ENCODE measurements at places on chromosomes 12 and 14. TPM values are rescaled to one million over a fixed set of nuclear protein-coding genes. Genes with fewer than 3 reads are reported as not detected.

- DNase-seq = no peak
These were observed 249.1 kb downstream of the ADGRD1 start for GRCh38 chr12:131202592-131203378.

DNA sequence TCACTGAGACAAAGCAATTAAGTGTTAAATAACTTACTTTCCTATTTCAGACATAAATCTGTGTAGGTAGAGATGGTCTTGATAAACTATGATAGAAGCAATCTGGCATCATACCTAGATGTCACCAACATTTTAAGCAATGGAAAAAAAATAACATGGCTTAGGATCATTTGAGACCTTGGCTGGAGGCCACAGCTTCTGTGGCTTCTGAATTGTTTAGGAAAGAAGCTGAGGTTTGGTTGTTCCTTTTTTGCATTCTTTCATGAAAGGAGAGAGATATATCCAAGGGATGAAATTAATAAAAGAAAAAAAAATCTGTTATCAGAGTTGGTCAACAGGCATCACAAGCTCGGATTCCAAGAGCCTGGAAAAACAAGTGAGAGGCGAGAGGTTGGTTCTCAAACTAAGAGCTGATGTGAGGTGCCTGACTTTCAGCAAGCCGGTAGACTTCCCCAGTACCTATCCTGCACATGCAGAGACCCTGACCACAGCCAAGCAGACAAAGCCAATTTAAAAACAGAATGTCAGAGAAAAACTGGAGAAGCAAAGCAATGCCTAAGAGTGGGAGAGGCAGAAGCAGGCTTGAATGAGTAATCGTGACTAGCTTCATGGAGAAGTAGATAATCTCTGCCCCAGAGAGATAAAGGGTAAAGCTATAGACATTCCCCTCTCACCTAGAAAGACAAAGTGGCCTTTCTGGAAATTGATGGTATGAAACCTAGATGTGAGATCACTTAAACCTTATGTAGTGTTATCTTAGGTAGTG, 43.4 kb upstream of the ST8SIA1 start:
- DNase-seq = no peak

- DNase-seq = no peak
These were observed 63.8 kb downstream of the FAR2 start for GRCh38 chr12:29212682-29213403.

GRCh38 chr12:67545298-67545697, 103.2 kb upstream of the DYRK2 start:
- no peak for DNase-seq

DNA sequence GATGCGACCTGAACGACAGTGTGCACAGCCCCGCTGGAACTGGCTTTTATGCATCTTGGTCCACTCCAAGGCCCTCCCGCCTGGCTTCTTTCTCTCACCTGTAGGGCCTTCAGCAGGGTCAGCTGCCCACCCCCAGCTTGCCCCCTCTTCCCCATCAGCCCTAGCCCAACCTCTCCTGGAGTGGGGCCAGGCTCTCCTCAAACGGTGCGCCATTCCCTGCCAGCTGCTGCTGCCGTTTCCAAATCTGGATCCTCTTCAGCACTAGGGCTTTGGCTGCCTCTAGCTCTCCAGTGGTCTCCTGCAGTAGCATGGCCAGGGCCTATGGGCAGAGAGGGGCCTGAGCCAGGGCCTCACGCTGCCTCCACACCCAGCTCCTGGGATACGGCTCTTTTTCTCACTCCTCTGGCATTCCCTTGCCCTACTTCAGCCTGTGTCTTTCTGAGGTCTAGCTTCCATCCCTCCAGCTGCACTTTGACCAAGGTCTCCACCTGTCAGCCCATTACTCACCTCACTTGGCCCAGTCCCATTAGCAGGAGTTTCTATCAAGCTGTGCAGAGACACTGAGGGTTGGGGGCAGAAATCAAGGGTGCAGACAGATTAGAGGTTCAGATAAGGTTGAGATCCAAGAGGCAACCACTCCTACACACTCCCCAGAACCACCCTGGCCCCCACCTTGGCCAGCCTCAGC, 5.0 kb downstream of the STAT6 start:
- no peak for DNase-seq

- peak; percentile 23 for DNase-seq
These were observed 80.9 kb downstream of the SLC41A2 start for GRCh38 chr12:104877103-104877705.

Gene FOXN4
- polyA plus RNA-seq = not detected

Gene IKZF4
- 3.7 TPM for polyA plus RNA-seq

GRCh38 chr12:47280543-47281300, 201.0 kb upstream of the AMIGO2 start:
- DNase-seq = no peak

GRCh38 chr12:52156757-52157565, 34.9 kb downstream of the KRT80 start:
- peak; percentile 77 for DNase-seq

GRCh38 chr12:59724011-59724695, 128.3 kb downstream of the SLC16A7 start:
- DNase-seq = no peak

DNA sequence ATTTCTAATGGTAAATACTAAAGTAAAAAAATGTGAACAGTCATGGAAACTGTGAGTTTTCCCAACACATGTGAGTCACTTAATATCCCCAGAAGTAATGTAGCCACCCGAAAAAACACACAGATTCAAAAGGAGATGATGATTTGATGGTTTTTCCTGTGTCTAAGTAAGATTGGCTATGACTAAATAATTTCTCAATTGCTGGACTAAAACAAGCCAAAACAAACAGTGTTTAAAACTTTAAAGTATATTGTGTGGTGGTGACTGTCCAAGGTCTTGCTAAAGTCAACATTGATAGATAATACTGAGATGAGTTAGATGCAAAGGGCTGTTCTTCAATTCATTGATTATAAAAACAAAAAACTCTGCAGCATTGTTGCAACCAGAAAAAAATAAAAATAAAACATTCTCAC, 89.6 kb upstream of the SOX5 start:
- DNase-seq = no peak

Gene CLECL1
- not detected for polyA plus RNA-seq

Gene DNM1L
- 32.3 TPM for polyA plus RNA-seq

Gene EXOC5
- polyA plus RNA-seq = 5.5 TPM

Gene SOCS2
- polyA plus RNA-seq = 19.5 TPM

Gene SCN8A
- 0.01 TPM for polyA plus RNA-seq

Gene OTX2
- not detected for polyA plus RNA-seq

DNA sequence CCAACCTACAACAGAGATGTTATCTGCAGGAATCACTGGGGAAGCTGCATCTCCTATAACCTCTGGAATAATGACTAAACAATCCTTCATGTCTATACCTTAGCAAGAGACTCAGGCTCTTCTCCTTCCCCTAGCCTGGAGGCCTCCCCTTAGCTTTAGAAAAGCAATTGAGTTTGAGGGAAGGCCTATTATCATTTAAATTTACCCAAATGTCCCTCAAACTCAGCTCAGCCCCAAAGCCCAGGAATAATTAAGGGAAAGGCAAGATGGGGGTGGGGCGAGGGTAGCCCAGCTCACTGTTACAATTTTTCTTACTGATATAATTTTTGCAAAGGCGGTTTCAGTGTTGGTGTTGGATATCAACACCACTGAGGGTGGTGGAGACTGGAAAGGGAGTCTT, 151.4 kb upstream of the EEA1 start:
- no peak for DNase-seq

- DNase-seq = no peak
These were observed 49.3 kb downstream of the ETV6 start for GRCh38 chr12:11698729-11699128.

Gene MYBPC1
- polyA plus RNA-seq = 1.2 TPM

Gene MYF6
- 0.04 TPM for polyA plus RNA-seq

DNA sequence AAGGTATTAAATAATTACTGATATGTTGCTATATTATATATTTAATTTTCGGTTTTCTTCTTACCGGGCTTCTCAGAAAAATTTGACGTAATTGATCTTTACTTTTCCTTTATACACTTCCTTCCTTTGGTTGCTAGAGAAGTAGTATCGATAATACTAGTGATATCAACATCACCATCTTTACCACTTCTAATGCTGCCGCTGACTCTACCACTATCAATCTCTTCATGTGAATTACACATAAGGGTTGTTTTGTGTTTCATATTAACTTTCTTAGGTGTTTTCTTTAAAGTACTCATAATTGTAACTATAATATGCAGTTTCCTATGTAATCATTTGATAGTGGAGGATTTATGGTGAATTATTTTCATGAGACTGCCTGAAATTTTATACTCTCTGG, 30.9 kb upstream of the KLRF1 start:
- DNase-seq = no peak

- no peak for DNase-seq
These were observed 958.3 kb downstream of the GALC start for GRCh38 chr14:87034680-87035079.

Gene LRRK2
- polyA plus RNA-seq = 0.99 TPM

DNA sequence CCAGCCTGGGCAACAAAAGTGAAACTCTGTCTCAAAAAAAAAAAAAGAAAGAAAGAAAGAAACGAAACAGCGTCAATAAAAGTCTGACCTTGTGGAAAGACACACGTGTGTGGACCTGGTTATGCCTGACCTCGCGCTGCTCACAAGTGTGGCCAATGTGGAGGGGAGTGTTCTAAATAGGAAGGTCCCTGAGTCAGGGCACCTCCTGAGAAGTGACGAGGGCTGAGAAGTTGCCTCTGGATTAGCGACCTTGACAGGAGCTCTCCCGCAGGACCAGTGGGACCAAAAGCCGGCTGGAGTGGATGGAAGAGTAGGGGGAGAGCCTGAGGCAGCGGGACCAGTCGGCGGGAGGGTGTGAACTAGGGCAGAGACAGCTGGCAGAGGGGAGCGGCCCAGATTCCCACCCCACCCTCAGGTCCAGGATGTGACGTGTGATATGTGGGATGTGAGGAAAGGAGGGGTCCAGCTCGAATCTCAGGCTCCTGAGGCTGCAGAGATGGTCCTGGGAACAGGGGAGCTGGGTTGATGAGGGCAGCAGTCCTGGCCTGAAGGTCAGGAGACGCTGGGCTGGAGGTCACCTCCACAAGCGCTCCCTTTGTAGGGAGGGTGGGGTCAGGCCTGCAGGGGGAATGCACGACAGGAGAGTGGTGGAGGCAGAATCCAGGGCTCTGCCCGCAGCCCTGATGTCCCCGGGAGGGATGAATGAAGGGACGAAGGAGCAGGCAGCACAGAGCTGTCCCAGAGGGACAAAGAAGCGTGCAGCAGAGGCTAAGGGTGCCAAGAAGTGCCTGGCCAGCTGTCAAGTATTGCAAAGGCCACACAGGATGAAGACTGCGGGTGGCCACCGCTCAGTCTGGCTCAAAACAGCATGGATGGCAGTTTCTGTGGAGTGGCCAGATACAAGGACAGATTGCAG, 24.8 kb upstream of the GPR68 start:
- peak; percentile 35 for DNase-seq

DNA sequence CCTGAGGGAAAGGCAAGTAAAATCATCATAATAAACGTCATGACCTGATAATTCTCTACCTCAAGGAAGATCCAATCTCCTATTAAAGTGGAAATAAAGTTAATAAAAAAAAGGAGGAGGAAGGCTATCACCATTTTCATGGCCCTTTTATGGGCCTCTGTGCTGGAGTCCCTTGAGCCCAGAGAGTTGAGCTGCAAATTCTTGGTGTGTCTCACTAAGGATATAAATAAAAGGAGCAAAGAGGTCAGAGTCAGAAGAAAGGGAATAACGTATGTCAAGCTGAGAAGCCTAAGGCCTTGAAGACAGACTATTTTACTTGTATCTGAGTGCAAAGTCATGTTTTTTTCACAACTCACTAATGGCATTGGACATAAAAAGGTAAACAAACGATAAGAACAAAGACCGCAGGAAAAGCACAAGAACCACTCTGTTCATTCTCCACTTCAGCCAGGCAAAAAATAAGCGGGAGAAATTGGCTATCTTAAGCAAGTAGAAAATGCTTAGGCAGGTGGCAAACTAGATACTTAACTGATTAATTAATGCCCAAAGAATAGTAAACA, 12.0 kb upstream of the SMIM10L1 start:
- no peak for DNase-seq

DNA sequence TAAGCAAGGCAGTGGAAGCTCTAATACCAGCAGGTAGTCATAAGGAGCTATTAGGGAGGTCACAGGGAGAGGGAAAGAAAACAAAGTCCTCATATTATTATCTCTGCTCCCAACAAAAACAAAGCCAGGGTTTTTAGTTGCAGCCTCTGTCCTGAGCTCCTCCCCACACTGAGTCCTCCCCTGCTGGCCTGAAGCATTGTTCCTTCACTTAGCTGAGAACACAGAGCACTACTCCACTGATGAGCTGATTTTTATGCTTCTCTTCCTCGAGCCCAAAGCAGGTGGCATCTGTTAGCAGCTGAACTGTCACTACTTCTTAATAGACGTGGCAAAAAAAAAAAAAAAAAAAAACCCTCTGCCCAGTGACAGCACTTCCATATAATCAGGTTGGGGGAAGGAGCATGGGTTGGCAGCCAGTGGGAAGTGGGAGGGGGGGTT, 10.5 kb upstream of the STAC3 start:
- DNase-seq = no peak
